ENCODE measurements at places on chromosomes 7 and 10. TPM values are rescaled to one million over a fixed set of nuclear protein-coding genes. Genes with fewer than 3 reads are reported as not detected.

ZP3 gene
- polyA plus RNA-seq, result 2.8 TPM

FRAT1 gene
- polyA plus RNA-seq, result 2.1 TPM

BMPER gene
- polyA plus RNA-seq, result 0.80 TPM

ABCA13 gene
- 0.62 TPM for polyA plus RNA-seq
